Urothelium cell line (cell line): ENCODE measurements at places on chromosomes 3 and 15.
A peak's percentile ranks its signal among the peaks of the same experiment; 100 is the strongest.

DNA sequence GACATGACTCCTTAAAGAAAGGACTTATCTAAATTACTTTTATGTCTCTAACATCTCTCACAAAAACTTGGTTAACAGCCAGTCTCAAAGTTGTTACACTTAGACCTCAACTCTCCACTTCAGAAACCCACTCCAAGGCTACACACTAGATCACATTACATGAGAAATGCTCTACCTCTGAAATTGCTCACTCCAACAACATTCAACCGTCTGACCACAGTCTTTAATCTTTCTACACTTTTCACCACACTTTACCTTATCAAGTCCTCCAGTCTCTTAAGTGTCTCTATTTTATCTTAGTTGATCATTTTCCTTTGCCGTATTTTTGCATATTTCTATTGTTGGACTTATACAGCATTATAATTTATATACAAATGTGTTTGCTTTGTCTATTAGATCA is 5.8 kb downstream of the SLC12A6 start:
- no peak for DNase-seq

GRCh38 chr3:58429657-58430056 is 4.0 kb downstream of the PDHB start:
- DNase-seq: no peak

GRCh38 chr15:48467801-48468200 is 136.6 kb downstream of the DUT start:
- no peak for DNase-seq

DNA sequence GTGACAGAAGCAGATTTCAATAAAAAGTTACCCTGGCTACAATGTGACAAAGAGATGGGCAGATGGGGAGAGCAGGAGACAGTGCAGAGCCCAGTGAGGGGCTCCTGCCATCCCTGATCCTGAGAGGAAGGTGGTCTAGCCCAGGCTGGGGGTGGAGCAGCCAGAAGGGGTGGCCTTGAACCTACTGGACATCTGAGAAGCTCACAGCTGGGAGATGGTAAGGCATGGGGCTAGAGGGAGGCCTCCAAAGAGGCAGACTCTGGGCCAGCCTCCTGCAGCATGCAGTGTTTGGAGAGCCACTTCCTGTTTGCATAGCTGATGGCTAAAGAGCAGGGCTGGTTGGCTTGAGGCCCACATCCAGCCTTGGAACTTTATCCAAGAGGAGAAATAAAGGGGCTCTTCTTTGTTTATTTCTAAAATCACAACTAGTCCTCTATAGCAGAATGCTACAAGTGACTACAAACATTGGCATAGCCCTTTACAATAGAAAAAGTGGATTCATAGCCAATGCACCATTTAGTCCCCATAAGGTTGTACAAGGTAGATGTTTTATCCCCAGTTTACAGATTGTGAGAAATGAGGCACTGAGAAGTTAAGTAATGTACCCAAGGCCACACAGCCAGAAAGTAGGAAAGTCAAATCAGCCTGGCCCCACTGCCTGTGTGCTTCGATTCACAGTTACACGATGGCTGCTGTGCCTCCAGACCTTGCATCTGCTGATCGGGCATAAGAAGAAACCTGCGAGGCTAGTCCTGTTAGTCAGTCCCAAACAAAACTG is 4.6 kb downstream of the EFCC1 start:
- DNase-seq: no peak

- peak; percentile 54 for DNase-seq
Observed at GRCh38 chr3:53161820-53162671, 1.0 kb downstream of the PRKCD start.

GRCh38 chr15:78620021-78620526 is 722 bp downstream of the CHRNA3 start:
- DNase-seq: no peak

- DNase-seq: no peak
Observed at GRCh38 chr3:187293516-187294430, 2.2 kb upstream of the MASP1 start.
